ENCODE measurements at places on chromosomes 3 and 15.
A peak's percentile ranks its signal among the peaks of the same experiment; 100 is the strongest.

DNA sequence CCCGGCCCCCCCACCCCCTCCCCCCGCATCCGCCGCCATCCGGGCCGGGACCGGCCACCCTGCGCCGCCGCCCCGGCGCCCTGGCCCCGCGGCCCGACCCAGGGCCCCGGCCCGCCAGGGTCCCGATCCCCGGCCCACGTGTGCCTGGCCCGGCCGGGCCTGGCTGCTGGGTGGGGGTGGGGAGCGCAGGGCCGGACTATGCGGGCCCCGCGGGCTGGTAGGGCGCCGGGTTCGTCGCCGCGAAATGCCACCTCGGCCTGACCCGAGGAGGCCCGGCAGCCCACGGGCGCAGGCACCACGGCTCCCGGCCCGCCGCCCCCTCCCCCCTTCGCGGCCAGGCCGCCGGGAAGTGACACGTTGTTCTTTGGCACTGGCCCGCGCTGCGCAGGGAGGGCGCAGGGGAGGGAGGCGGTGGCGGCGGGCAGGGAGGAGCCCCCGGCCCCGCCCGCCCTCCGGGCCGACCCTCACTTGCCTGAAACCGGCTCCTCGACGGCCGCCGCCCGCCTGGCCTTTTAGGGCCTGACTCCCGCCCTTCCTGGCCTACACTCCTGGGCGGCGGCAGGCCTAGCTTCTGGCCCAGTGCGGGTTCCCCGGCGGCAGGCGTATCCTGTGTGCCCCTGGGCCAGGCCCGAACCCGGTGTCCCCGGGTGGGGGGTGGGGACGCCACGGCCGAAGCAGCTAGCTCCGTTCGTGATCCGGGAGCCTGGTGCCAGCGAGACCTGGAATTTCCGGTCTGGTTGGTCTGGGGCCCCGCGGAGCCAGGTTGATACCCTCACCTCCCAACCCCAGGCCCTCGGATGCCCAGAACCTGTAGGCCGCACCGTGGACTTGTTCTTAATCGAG lies 515 bp downstream of the EIF4G1 start:
- peak; percentile 72 for DNase-seq

DNA sequence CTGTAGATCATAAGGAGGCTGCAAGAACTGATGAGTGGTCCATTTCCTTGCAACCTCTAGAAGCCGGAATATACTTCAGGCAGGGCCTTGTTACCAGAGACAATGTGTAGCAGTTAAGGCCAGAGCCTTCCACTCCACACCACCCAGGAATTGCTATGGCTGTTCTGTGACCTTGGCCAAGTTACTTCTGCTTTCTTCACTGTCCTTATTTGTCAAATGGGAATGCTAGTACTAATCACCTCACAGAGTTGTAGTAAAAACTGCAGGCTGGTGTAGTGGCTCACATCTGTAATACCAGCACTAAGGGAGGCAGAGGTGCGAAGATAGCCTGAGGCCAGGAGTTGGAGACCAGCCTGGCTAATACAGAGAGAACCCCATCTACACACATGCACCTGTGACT lies 28.7 kb upstream of the RPN1 start:
- no peak for DNase-seq

DNA sequence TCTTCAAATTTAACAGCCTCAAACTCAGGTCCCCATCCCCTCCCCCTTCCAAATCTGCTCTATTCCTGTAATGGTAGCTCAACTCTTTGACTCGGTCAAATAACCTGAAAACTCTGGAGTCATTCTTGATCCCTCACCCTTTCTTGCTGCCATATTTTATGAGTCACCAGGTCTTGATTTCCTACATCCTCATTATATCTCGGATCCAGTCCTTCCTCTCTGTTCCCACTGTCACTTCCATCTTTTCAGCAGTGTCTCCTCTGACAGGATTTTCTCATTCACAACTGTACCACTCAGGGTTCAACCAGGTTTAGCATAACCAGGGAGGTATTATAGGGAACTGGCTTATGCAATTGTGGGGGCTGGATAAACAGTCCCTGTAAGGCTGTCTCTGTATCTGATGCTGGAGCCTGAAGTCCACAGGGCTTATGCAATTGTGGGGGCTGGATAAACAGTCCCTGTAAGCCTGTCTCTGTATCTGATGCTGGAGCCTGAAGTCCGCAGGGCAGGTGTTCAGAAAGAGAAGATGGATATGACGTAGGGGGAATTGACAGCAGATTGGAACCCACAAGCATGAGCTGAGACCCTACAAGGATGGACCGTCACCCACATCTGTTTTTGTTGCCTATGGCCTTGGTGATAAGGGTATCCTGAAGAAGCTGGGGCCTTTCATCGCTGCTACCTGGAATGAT lies 9.1 kb upstream of the FETUB start:
- no peak for DNase-seq

DNA sequence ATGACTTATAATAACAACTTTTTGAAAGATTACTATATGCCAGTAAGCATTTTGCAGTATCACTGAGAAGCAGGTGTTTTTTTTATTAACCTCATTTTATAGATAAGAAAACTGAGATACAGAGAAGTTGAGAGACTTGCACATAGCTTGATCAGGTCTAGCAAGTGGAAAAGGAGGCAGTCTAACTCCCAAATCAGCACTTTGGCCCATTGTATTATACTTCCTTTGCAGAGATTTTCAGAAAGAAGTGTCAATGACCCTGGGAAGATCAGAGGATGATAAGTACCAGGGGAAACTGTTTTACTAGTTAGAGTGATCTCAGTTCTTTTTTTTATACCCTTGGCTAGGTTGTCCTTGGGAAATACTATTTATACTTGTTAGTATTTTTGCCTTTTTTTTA lies 358.7 kb downstream of the SQOR start:
- no peak for DNase-seq

DNA sequence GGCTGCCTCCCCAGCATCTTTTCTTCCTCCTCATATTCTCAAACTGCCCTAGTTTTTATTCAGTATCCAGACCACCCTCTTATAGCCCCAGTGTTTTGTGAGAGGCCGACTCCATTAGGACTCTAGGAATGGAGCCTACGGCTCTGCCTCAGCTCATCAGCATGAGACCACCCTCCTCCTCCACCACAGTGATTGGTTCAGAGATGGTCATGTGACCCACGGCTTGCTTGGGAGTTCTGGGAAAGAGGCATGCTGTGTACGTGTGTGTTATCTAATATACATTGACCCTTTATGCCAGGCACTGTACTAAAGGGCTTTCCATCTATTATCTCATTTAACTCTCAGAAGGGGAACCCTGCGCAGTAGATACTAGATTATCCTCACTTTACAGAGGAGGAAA lies 17.8 kb upstream of the CMTM7 start:
- DNase-seq, result no peak

DNA sequence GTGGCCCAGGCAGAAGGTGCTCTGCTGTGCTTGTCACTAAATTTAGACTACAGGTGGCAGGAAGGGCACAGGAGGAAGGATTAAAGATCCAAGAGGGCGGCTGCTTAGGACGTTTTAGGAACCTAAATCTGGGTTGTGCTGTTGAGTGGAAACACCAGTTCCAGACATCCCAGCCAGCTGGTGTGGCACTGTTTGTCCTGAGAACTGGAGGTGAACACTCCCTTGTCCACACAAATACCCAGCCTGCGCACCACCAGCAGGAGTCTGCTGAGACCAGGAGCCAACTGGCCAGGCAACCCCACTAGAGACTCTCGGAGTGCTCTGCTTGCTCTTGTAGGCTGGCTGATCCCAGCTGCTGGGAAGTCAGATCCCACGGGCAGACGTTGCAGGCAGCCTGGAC lies 30.3 kb upstream of the UACA start:
- no peak for DNase-seq

- no peak for DNase-seq
These were observed 23.3 kb downstream of the PCSK6 start for GRCh38 chr15:101466188-101466587.
